ENCODE measurements at places on chromosomes 4 and X.

DNA sequence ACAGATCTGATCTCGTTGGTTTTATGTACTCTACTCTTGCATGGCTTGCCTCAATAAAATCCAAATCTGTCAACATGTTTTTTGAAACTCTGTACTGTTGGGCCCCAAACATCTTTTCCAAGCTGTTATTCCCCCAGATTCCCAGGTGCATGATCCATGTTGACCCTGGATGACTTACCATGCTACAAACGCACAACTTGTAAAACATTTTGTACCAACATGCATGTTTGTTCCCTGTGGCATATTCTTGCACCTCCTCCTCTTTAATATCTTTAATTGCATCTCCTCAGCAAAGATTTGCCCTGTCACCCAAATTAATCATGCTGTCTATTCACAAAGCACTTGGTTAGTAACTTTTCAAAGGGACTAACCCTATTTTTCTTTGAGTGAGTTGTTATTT lies 24.3 kb downstream of the HSD17B13 start:
- DNase-seq, result no peak

- no peak for DNase-seq
These were observed 27.8 kb downstream of the TBC1D1 start for GRCh38 chr4:37918653-37919052.

GRCh38 chrX:65976161-65976560 lies 63.7 kb downstream of the VSIG4 start:
- DNase-seq, result no peak

- DNase-seq, result no peak
These were observed 235.7 kb upstream of the MAGEB16 start for GRCh38 chrX:35562395-35562794.

- DNase-seq, result no peak
These were observed 61.2 kb upstream of the NOCT start for GRCh38 chr4:138954428-138954827.

DNA sequence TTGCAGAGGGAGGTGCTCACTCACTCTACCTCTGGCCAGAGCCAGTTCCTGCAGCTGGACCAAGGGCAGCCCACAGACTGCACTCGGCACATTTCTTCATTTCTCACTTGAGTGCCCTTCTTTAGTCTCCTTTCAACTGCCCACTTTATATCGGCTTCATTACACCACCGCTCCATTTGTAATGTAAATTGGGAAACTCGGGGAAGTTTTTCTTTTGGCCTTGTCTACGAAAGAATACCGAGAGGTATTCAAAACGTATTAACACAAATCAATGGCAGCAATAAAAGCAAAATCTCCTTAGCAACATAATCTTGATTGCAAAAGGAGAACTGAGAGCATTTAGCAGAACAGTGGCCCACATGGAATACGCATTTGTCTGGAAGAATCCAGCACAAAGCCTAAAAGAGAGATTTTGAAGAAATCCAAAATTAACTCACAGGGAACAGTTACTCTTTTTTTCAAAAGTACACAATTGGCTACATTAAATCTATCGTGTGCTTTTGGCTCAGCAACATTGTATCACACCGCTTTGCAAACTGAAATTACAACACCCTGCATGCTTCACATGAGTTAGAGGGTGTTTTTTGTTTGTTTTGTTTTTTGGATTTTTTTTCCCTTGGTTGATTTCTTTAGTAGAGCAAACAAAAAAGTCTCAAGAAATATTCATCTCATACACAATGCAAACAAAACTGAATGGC lies 62.6 kb downstream of the CHIC2 start:
- no peak for DNase-seq

- DNase-seq, result no peak
These were observed 41.3 kb downstream of the DOCK11 start for GRCh38 chrX:118536687-118537461.

DNA sequence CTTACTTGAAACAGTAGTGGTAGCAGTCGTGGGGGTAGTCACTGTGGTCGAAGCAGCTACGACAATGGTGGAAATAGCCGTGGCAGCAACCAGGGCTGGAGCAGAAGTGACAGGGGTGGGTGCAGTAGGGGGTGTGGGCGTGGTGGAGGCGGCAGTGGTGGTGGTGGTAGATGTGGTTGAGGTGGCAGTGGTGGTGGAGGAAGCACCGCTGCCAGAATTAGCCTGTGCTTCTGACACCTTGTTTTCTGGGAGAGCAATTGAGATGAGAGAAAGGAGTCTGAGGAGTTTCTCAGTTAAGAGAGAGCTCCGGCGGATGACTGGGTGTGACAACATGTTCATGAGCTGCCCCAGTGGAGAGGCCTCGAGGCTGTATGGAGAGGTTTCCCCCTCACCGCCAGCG lies 113.5 kb upstream of the HSD17B10 start:
- DNase-seq, result no peak

DNA sequence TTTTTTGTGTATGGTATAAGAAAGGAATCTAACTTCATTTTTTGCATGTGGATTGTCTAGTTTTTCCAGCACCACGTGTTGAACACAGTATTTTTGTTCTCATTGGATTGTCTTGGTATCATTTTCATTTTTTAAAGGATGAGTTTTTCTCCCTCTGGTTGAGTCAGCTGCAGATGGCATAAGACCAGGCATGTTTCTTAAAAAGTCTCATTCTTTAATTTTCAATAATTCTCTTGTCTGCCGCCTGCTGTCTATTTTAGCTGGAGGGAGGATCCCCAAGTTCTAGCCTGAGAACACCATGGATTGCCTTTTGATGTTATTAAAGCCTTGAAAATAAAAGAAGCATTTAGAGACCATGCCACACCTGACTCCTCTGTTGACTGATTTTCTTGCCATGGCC lies 263.8 kb downstream of the ARHGAP24 start:
- no peak for DNase-seq

GRCh38 chrX:85196319-85196718 lies 47.3 kb downstream of the SATL1 start:
- DNase-seq, result no peak

DNA sequence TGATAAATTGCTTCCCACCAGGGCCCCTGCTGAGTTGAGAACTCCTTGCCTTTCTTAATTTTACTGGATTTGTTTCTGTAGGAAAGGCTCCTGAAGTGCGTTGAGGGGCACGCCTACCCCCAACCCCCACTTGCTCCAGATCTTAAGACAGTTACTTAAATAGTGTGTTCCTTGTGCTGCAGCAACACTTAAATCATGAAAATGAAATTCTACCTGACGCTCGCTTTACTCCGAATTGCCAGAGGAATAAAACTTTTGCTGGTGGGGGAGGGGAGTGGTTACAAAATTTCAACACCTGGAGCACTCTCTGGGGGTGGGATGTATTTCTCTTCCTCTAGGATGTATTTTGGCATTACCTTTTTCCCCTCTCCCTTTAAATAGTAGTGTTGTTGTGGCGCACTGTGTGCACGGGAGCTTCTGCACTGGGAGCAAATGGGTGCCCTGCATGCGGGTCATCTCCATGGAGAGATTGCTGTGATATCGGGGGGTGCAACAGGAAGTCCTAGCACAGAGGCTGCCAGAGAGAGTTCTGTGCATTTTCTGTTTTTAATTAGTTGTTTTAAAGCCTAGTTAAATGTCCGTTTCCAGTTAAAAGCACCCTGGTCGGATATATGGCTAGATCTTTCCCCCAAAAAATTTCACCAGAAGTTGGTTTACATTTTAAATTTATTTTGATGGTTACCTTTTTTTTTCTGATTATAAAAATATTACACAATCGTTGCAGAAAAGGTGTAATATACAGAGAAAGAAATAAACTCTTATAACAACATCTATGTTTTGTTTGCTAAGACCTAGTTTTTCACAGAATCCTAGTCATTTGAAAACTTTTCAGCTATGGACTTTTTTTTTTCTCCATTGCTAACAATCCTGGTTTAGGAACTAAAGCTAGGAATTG lies 207.7 kb downstream of the SOWAHB start:
- no peak for DNase-seq

DNA sequence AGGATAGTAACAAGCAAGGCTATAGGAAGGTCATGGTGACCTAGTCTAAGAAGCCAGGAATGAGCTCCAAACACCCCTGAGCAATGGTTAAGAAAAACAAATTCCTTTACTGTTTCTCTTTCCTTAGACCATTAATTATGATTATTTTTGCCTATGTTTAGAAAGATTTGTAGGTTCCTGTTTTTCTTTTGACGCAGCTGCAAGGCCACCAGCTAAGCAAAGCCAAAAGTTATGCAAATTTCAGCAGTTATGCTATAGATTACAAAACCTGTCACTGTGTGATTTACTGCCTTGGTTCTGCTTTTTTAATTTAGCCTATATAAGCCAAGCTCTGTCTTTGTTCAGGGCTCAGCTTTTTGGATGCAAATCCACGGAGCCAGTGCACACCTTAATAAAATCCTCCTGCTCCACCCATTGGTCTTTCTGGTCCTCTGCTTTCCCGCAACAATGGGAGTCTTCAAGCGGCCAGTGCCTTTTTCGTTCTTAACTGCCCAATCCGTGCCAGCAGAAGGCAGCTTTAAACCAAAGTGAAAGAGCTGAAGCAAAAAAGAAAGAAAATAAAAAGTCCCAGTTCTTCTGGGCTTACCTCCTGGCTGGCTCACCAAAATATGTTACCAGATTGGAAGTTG lies 1.4 kb upstream of the CEP135 start:
- no peak for DNase-seq

- DNase-seq, result no peak
These were observed 10.9 kb upstream of the PORCN start for GRCh38 chrX:48497871-48498270.

DNA sequence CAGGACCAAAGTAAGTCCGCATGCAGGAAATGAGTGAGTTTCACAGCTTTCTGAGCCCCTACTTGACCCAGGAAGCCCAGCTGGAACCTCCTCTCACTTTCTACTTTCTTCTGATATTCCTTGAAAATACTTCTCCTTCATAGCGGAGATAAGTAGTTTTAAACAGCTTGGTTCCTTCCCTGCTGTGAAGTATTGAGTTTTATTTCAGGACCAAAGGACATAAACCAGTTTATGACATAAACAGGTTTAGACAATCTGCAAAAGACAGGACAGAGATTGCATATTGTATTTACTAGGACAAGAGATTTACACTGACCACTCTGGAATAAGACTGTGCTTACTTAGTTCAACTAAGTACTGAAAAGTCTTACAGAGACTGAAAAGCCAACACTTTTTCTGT lies 54.8 kb downstream of the PAGE2 start:
- DNase-seq, result no peak

DNA sequence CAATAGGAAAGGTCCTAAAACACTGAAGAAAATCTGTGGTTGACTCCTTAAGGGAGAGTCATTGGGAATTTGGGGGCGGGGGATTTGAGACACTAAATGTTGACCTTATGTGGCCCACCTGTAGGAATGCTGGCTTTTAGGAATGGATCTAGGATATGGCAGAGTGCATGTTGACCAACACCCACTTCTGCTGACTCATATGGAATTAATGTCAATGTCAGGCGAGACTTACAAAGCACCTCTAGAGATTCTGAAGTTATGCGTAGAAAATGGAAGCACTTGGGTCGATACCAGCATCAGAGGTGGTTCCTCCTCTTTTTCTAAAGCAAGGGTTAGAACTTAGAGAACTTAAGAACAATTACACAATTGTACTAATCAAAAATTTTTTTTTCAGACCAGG lies 100.6 kb upstream of the CBR4 start:
- no peak for DNase-seq

- DNase-seq, result no peak
These were observed 129.5 kb downstream of the SNCA start for GRCh38 chr4:89707467-89707866.

DNA sequence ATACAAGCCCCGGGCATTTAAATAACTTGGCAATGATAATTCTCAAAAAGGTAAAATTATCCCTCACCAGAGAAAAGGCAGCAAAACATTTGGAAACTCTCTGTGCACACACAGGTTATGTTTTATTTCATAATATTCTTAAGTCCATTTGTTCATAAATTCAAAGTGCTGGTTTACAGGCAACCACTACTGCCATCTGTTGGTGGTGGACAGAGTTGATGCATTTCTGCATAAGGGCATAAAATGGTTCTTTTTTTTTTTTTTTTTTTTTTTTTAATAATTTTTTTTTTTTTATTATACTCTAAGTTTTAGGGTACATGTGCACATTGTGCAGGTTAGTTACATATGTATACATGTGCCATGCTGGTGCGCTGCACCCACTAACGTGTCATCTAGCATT lies 31.5 kb upstream of the IL21 start:
- no peak for DNase-seq

GRCh38 chrX:40809210-40809609 lies 73.9 kb upstream of the MED14 start:
- no peak for DNase-seq

- no peak for DNase-seq
These were observed 19.6 kb downstream of the MPP1 start for GRCh38 chrX:154785716-154786115.

GRCh38 chr4:3463556-3464348 lies 646 bp downstream of the DOK7 start:
- no peak for DNase-seq

DNA sequence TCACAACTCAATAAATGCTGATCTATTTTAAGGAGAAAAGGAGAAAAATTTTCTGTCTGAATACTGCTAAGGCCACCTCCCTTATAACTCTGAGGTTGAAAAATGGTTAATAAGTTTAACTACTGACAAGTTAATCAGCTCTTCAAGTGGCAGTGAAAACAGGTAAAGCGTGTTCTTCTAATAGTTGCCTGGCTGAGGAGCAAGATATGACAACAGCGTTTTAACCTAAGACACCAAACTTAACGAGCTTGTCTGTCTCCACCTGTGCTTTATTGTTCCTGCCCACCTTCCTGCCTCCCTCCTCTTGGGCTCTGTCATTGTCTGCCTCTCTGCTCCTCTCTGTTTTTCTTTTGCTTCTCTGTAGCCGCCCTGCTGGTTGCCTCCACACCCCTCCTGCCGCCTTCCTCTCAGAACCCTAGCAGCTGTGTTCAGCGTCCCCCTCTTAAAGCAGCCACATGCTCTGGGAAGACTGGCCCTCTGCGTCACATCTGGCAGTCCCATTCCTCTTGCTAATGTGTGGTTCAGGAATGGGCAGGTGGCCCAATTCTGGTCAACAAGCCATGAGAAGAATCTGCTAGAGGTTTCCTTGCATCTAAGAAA lies 4.3 kb upstream of the TSPAN5 start:
- DNase-seq, result no peak

DNA sequence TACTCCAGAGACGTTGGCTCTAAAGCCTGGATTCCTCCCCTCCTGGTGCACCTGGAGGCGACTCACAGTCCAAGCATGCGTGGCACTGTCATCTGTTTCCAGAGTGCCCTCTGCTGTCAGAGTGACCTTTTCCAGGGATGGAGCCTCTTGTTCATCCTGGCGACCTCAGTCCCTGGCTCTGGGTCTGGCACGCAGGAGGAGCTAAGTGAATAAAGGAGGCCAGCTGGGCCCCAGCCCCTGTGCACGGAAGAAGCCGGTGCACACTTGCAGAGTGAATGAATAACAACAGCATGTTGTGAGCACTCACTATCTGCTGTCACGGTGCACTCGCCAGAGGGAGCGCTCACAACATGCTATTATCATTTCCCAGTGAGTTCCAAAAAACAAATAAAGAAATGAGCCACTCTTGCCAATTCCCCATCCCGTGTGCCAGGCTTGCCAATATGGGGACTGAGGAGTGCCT lies 27.8 kb upstream of the PSAPL1 start:
- DNase-seq, result no peak

DNA sequence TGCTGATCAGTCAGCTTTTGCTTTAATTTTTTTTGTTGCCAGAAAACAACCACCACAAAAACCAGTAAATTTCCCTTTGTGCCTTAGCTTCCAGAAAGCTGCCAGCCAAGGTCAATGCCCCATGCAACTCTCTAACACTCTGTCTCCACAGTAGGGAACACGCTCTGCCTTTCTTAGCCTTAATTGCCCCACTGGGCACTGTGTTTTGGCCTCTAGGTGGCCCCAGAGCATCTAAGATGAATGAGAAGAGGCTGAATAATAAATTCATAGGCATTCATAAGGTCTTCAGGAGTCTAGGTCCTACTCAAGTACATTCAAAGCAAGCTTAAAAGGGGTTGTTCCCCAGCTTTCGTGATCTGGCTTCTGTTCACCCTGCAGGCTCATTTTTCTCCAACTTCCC lies 57.7 kb upstream of the PASD1 start:
- DNase-seq, result no peak

Data from AG04449 (cell line).